Cortex of kidney (tissue), 1 donor: ENCODE measurements at places on chromosomes 16 and 17.

DNA sequence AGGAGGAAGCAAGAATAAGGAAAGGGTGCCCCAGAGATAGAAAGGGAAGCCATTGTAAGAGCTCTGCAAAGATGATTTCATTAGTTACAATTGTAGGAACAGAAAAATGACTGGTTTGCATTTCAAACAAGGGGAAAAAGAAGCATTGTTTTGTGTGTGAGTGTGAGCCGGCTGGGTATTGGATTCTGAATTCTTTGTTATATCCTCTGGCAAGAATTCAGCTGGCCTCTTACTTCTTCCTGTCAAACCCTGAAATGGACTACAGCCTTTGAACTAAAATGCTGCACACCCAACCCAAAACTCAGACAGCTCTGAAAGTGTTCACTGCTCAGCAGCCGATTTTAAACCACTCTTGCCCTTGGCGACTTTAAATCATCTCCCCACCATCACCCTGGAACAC lies 461.3 kb downstream of the PMP22 start:
- DNase-seq = no peak

DNA sequence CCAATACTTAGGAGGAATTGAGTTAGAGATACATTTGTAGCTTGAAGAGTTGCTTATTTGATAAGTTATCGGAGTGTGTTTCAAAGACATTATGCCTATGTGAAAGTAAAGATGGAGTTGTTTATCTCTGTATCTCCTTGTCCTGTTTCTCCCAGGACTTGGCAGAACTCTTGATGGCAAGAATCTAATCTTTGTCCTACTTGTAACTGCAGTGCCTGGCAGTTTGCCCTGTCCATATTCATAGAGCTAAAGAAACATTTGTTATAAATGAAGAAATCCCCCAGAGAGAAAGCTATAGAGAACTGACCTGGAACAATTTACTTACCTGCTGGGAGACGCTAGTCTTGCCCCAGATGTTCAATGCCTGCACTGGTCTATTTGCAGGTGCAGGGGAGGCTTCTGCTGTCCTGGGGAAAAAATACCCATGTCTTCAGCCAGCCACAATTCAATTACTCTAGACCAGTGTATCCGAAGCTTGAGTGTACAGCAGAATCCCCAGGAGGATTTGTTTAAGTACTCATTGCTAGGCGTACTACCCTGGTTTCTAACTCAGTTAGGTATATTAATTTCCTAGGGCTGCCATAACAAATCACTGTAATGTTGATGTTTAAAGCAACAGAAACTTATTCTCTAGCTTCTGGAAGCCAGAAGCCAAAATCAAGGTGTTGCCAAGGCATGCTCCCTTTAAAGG lies 410.0 kb upstream of the HSBP1 start:
- no peak for DNase-seq

DNA sequence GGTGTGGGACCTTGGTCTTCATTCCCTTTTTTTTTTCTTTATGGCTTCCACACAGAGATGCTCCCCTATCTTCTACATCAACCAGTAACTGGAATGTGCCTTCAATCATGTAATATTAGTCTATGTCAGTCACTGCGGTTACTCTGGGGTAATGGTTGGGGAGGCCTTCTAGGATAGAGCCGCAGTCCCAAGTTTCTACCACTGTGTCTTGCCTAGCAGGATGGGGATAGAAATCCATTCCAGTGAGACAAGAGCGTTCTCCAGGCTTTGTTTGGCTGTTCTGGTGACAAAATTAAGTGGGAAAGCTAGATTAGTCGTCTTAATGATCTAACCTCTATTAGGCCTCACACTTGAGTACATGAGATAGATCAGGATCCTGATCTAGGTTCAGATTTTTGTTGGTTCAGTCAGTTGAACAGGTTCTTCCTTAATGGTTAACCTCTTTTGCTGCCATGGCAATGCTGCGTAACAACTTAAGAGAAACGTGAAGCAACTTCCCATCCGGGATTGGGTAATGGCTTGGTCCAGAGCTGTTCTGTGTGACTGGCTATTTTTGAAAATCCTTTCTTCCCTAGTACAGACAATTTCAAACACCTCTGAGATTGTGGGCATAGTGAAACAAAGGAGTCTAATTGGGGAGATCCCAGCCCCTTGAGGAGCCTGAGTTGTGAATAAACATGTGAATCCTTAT lies 8.7 kb downstream of the MSL1 start:
- DNase-seq = no peak

GRCh38 chr16:56460101-56460500 lies 8.7 kb downstream of the OGFOD1 start:
- no peak for DNase-seq

DNA sequence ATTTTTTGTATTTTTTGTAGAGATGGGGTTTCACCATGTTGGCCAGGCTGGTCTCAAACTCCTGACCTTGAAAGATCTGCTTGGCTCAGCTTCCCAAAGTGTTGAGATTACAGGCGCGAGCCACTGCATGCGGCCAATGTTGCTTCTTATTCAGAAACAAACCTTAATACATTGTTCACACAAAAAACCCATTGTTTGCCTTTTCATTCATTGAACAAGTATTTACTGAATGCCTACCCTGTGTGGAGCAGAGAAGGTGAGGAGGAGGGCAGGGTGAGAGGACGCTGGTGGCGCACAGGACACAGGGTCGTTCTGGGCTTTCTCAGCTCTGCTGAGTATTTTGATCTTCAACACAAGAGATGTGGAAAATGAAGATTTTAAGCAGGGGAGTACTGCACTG lies 8.0 kb upstream of the KRT23 start:
- no peak for DNase-seq

DNA sequence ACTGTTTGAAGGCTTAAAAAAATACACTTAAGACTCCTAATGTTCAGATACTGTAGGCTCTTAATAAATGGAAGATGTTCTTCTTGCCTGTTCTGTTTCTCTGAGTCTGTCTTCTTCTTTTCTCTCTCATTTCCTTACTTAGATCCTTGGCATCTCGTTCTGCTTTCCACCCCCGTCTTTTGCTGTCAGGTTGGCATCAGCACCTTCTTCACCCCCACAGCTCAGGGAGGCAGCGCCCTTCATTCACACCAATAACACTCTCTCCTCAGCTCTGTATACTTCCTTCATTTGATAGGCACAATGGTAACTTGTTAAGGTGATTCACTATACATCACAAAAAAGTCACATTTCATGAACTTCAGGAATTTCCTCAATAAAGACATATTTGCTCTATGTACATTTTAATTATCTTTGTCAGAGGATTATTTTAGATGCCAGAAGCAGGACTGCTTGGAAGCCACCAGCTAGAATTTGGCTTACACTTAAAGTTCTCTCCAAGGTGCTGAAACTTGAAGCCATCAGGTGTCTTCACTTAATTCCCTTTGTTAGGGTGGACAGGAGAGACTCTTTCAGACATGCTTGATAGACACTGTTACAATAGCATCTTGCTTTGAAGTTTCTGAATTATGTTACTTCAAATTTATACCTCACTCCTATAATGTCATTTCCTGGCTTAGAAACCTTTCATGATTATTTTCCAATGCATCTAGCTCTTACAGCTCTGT lies 670.1 kb upstream of the C16orf82 start:
- DNase-seq = no peak

DNA sequence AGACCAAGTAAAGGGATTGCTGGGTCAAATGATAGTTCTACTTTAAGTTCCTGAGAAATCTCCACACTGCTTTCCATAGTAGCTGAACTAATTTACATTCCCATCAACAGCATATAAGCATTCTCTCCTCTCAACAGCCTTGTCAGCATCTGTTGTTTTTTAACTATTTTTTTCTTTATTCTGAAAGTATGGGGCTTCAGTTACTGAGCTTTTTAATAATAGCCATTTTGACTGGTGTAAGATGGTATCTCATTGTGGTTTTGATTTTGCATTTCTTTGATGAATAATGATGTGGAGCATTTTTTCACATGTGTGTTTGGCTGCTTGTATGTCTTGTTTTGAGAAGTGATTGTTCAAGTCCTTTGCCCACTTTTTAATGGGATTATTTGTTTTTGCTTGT lies 2.5 kb downstream of the KRTAP2-2 start:
- no peak for DNase-seq

GRCh38 chr17:40958086-40958953 lies 8.4 kb downstream of the KRT39 start:
- no peak for DNase-seq
